C1 segment of cervical spinal cord (tissue), 14 donors: ENCODE measurements at places on chromosomes 2 and 18.

GRCh38 chr2:198162276-198162675, 357.9 kb downstream of the PLCL1 start:
- no peak for DNase-seq

GRCh38 chr2:184413221-184413620, 185.1 kb upstream of the ZNF804A start:
- DNase-seq: no peak

- DNase-seq: no peak
Observed at GRCh38 chr2:229715895-229716507, 1.6 kb upstream of the DNER start.

DNA sequence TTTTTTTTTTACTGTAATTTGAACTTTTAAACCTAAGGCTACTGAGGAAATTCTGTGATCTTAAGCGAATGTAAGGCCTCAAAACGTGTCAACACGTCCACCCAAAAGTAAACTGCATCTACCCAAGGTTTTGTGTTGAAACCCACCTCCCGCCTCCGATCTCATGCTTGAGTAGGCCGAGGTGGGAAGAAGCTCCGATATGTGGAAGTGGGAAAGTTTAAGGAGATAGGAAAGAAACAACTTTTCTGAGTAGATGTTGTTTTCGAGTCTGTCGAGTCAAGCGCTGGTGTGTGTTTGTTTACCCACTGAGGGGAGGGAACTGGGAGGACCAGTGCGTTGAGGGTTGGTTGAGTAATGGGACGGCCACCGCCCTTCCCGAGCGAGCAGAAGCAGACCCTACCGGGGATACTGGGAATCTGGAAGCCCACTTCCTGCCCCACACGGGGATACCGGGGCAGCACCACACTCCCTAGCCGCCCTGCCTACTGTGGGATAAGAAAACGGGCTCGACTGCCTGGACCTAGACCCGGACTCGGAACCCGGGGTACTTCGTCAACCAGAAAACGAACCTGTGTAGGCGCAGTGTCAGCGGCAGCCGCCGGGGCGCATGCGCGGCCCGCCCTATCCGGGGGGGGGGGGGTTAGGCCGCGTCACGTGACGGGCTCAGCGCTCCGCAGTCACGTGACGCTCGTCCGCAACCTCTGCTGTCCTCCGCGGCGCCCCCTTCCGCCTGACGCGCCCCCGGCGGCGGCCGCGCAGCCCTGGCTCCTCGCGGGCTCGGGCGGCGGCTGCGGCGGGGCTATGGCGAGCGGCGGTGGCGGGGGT, at the start of gene RETREG2:
RETREG2 (plus strand) TSS at position 724 of the 825 bp plus-strand sequence; CDS start at position 802, 78 bp downstream.
- DNase-seq: peak; percentile 52

- no peak for DNase-seq
Observed at GRCh38 chr2:201862843-201863242, 56.5 kb downstream of the CDK15 start.

GRCh38 chr18:73079920-73080319, 212.1 kb upstream of the NETO1 start:
- no peak for DNase-seq
